ENCODE measurements at places on chromosomes 3 and 15.

GRCh38 chr3:146161663-146162002 lies 649 bp upstream of the PLOD2 start:
- no peak for DNase-seq

DNA sequence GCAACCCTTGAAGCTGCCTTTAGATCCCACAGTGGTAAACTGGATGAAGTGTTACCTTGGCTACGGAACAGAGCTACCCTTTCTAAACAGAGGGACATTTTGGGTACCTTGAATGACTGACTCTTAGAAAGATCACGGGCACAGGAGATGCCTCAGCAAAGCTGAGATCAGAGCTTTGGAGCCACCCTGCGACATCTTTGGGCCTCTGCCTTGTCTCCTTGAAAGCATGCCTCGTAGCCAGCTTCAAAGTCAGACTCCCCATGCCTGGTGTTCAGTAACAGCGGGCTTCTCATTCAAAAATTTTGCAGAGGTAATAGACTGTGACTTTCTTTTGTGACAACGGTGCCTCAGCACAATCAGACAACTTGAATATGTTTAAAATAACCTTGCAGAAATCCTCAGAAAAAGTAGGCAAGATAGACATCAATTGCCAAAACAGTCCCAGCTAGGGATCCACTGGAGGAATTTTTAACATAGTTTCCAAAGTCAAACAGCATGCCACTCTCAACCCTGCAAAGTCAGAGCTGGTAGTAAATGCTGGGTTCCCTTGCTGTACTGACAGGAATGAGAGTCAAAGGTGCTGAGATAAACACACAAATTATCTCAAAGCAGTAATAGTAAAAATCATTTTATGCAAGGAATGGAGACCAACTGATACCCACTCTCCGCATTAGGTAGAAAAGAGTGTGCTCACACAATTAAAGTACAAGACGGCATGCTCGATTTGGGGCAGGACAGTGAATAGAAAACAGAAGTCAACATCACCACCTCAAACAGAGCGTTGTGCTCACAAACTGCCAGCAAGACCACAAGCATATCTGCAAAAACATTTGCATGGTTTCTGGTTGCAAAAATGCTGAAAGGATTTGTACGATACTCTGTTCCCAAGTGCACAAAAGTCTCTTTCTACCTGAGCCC lies 82.1 kb downstream of the MYO1E start:
- DNase-seq, result no peak

- peak; percentile 77 for DNase-seq
Measured at GRCh38 chr15:43329960-43330779, at the start of gene LCMT2. Gene LCMT2, minus strand, starts transcription at chr15:43330573. Its CDS starts 84 bp downstream, at chr15:43330489.

DNA sequence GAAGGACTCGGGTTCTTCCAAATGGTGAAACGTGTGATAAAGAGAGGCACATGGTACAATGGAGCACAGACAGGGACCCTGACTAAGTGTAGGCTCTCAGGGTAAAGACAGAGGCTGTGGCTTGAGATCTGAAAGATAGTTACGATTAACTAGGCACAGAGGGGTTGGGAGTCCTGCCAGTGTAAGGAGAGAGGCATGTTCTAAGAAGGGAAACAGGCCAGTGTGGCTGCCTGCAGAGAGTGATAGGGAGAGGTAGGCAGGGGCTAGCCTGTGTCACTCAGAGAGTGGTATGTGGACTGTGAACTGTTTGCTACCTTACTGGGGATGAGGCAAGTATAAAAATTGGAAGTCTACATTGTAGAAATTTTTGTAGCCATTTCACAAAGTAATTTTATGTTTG lies 109.5 kb downstream of the PEX5L start:
- no peak for DNase-seq

- DNase-seq, result no peak
Measured at GRCh38 chr3:147493666-147494065, 84.5 kb downstream of the ZIC1 start.

- DNase-seq, result no peak
Measured at GRCh38 chr3:132726341-132726823, 4.2 kb upstream of the NPHP3 start.

- DNase-seq, result no peak
Measured at GRCh38 chr15:97691799-97692198, 268.7 kb upstream of the ARRDC4 start.

DNA sequence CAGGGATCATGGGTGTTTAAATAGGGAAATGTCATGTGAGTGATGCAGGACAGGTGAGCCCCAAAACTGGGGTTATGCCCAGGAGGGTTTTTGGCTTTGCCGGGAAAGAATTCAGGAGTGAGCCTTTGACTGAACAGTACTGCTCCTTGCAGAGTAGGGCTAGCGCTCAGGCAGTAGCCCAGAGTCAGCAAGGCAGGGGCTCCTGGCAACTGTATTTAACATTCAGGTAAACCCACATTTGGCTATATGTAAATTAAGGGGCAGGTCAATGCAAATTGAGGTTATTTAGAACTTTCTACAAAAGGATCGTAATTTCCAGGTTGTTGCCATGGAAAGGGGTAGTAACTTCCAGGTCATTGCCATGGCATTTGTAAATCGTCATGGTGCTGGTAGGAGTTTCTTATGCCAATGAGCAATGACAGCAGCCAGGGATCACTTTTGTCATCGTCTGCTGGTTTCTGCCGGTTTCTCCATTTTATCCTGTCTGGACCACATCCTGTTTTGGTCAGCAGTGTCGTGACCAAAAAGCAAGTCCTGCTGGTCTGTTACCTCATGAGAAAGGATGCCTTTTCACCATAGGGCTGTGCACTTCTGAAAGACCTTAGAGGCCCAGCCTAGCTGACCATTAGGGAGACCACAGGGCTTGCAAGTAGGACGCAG lies 24.3 kb downstream of the MTHFS start:
- no peak for DNase-seq

- no peak for DNase-seq
Measured at GRCh38 chr15:29134239-29134638, 135.4 kb downstream of the NSMCE3 start.

GRCh38 chr3:156892701-156893100 lies 66.5 kb downstream of the LEKR1 start:
- DNase-seq, result no peak

DNA sequence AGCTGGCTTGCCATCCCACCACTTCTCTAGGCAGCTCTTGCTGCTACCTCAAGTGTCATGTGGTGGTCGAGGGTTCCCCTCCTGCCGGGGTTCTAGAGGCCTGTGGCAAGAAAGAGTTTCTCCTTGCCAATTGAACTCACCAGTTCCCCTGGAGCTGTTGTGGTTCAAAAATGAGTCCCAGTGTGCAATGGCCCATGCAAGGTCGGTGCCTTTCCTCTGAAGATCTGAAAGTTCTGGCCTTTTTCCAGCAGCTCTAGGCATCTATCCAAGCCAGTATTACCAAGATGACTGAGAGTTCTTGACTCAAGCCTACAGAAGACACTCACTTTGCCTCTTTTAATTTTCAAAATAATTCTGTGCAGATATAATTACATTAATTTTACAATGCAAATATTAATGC lies 163.6 kb downstream of the KCNMB2 start:
- no peak for DNase-seq

- no peak for DNase-seq
Measured at GRCh38 chr15:88894819-88895767, at the start of gene HAPLN3. Gene HAPLN3, minus strand, starts transcription at chr15:88895544. Its CDS starts 8,246 bp downstream, at chr15:88887298.

DNA sequence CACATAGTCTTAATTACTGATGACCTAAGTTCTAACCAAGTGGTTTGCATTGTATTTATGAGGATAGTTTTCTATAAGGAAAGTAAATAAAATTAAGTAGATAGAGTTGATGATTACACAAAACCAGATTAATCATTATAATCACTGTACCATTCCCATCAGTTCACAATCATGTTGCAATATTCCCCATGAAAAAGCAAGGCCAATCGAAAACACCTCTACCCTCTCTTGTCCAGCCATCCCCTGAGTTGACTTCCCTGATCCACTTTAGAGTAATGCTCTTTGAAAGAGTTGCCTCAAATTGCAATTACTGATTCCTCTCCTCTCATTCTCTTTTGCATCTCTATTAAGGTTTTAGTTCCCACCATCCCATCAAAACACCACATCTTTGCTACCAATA lies 21.0 kb downstream of the BCHE start:
- no peak for DNase-seq

GRCh38 chr15:96867992-96868391 lies 537.5 kb downstream of the NR2F2 start:
- no peak for DNase-seq

GRCh38 chr3:5212628-5213573 lies 25.4 kb downstream of the EDEM1 start:
- DNase-seq, result no peak

GRCh38 chr3:98779541-98780335 lies 16.6 kb downstream of the ST3GAL6 start:
- DNase-seq, result no peak

GRCh38 chr3:109944836-109945235 lies 607.5 kb upstream of the DPPA4 start:
- no peak for DNase-seq

Measured in AG04450 (cell line).